NCI-H1436 treated with DMSO at 0.1 percent for 48 hours (cell line): ENCODE measurements at places on chromosomes 2 and 18.

GRCh38 chr2:161134547-161135518 lies 25.4 kb upstream of the TANK start:
- no peak for DNase-seq

GRCh38 chr2:1623906-1624445 lies 120.3 kb downstream of the PXDN start:
- no peak for DNase-seq

DNA sequence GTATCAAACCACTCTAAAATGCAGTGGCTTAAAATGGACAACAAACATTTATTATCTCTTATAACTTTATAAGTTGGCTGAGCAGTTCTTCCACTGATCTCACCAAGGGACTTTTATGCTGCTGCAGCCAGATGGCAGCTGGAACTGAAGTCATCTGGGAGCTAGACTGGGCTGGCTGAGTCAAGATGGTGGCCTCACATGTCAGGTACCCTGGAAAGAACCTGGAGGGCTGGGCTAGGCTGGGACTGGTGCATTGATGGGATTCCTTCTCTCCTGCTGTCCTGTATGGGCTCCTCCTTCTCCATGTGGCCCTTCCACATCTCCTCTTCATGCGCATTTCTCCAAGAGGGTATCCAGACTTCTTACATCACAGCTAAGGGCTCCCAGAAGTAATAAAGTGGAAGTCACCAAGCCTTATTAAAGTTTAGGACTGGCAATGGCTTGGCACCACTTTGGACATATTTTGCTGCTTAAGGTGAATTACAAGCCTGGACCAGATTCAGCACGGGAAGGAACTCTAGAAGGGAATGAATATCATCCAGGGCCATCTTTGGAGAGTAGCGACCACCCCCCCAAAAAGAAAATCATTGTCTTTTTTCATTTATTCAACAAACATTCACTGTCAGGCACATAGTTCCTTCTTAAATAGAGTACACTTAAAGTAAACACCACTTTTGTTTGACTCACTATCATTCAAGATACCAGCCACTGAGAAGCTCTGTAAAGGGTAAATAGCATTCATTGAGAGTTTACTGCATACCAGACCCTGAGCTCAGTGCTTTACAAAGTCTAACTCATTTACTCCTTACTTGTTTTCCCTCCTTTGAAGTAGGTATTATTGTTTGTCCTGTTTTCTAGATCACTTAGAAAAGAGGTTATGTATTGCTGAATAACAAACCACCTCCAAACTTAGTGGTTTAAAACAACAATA lies 138.0 kb downstream of the ZFP36L2 start:
- DNase-seq, result no peak

DNA sequence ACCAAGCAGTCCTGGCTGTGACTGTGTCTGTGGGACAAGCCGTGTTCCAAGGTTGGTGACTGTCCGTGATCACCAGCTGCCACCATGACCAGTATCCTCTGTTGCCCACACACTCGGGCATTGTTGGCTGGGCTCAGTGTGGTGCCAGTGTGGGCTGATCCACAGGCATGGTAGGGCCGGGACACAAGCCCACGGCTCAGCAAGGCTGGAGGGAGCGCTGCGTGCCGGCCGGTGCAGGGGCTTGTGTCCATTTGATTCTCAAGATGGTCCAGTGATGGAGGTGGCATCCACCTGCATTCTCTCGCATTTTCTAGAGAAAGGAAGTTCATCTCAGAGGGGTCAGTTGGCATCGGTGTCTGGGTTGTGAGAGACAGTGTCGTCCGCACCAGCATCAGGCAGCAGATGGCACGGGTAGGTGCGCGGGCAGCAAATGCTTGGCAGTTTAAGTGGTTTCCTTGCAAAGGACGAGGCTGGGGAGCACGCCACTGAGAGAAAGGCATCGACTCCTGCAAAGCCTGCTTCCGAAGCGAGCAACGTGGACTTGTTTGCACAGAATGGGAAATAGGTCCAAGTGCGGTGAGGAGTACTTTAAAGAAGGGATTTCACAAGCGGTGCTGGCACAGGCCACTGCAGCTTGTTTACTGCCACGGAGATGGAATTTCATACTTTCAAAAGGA lies 20.9 kb downstream of the TWIST2 start:
- no peak for DNase-seq

DNA sequence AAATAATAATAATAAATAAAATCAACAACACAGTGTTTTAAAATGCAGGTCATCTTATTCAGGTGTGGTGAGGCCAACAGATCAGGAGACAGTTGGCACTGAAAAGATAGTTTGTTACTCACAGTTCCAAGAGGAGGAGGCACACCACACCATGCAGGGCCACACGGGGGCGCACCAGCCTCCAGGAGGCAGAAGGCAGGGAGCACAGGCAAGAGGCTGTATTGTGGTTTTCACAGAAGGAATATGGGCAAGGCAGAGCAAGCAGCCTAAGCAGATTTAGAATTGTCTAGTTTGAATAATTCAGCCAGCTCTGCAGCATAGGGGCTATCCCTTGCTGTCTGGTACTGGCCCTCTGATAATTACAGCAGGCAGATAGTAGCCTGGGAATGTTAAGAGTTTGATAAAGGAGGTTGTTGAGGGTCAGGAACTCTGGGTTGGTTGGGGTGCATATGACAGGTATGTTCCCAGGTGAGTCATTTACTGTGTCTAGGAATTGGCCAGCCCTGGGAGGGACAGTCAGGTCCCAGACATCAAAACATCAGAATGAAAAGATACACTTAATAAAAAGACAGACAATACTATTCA lies 31.3 kb downstream of the KIAA2012 start:
- DNase-seq, result no peak

DNA sequence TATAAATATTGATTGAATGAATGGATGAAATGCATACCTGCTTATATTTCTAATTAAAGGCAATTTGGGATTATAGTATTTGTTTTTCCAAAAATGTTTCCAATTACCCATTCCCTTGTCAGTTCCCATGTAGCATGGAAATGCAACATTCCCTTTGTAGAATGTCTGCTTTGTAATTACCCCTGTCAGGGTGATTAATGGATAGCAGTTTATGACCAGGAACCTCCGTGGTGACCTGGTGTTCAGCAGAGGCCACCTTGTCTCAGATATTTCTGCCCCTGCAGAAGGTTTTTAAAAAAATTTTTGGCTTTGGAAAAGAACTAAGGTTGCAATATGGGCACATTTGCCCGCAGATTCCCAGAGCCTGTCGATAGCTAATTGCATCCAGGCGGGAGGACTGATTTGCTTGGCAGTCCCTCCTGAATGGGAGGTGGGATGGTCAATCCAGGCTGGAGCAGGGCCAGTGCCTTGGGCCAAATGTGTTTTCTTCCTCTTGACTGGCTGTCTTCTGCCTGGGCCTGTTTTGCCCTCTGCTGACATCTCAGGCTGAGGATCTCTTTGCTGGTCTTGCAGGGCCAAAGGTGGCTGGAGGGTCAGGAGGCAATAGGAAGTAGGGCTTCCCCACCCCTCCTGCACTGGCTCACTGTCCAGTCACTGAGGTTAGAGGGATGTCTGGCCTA lies 82.1 kb downstream of the TMEM182 start:
- no peak for DNase-seq

DNA sequence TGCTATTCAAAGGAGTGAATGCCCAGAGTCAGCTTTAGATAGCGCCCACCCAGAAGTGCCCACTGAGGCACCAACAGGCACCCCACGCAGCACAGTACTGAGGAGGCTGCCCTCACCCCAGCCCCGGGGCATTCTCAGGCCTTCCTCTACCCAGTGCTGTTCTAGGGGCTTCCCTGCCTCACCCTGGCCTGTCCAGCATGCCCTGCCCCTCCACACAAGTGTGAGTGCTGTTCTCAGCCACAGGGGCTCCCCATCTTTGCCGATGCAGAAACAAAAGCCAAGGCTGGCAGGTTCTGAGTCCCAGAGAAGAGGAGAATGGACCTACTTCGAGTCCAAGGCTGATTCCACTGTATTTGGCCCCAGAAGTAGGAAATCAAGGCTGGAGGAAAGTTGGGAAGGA lies 15.8 kb downstream of the BIN1 start:
- DNase-seq, result no peak

DNA sequence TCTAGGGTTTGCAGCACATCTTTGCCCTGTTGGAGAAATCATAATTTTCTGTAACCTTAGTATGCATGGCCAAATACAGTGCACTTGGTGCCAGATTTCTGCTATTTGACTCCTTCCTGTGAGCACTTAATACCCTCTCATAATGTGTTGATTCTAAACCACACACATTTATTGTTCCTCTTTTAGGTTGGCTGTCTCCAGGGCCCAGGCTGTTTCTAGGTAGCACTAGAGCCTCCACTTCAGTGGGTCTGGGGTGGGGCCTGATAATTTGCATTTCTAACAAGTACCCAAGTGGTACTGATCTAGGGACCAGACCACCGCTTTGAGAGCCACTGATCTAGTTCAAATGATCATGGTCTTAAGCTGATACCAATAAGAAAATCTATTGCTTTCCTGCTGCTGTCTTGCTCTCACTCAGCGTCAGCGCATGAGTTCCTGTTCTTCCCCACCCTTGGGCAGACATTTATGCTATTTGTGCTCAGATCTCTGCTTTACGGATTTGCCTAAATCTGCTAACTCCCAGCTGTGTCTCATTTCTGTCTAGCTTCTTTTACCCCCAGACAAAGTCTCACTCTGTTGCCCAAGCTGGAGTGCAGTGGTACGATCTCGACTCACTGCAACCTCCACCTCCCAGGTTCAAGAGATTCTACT lies 7.4 kb downstream of the PTRHD1 start:
- peak; percentile 73 for DNase-seq

DNA sequence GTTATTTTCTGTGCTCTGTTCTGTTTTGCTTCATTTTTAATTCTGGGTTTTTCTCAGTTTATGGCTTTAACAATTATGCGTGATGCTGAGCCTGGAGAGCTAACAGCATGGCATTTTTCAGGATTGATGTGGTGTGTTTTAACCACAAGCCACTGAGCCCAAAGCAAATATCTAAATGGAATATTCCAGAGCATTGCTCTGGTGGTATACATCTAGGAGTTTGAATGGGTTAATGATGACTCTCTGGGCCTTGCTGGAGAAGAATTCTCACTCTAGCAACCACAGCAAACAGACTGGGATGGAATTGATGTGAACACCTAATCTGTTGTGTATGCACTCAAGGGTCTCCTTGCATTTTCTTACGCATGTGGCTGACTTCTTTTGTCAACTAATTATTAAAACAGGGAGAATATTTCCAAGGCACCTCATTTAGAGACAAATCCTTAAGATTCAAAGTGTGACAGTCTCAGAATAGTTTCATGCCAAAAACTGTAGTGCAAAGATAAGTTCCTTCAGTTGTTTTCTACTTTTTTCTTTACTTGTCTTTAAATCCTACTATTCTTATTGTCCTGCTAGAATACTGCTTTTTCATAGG lies 164.0 kb downstream of the DTNA start:
- DNase-seq, result no peak

GRCh38 chr2:220593526-220593925 lies 966.1 kb downstream of the SLC4A3 start:
- DNase-seq, result no peak

DNA sequence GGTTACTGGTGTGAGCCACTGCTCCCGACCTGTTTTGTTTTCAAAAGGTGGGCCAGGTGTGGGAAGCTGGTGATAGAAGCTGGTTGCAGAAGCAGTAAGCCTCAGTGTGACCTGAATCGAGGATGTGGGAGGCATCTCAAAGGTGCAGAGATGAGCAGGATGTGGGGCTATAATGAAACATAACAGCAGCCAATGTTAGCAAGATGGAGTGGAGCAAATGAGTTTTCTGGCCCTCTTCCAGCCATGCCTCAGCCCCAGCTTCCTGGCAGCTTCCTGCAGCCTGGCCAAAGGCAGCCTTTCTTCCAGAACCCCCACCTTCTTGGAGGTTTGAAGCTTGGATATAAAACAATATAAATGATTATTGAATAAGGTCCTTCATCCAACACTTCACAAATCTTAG lies 184.8 kb downstream of the NCK2 start:
- no peak for DNase-seq
